ENCODE measurements at places on chromosomes 7 and 10.
A peak's percentile ranks its signal among the peaks of the same experiment; 100 is the strongest.

DNA sequence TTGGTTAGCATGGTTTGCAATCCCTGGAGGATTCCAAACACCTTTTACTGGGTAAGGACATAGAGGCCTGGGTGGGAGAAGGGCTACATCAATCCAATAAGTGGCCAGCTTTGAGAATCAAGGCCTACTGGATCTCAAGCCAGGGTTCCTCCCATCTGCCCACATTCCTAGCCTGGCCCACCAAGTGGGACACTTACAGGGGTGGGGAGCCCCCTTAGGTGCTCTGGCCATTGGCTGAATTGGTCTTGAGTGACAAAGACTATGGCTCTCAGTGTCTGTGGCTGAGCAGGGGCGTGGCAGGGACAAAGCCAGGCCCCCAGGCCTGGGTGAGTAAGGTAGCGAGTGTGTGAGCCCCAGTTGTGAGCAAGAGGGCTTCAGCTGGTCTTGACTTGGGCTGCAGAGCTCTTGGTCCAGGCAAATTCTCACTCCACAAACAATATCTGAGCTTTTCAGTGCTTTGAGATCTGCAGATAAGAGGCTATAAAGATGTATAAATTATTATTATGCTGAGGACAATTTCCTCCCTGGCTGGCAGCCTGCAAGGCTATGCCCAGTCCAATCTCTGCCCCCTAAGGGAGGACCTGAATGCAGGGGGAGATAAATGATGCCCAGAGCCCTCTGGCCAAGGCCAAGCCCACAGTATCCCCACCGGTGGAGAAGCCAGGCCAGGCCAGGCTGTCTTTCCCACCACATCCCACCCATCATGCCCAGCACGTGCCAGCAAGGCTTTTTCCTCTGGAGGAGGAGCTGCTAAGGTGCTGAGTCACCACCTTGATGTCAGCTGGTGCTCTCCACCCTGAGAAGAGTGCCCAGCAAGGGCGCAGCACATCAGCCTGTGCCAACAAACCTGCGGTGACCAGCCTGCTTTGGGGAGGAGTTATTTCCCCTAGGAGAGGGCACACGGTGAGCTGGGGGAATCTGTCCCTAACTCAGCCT lies 80.7 kb upstream of the DUSP5 start:
- H3K27ac ChIP-seq = no peak overlapping the region
- H3K36me3 ChIP-seq = no peaks in the 10 kb centered on the region
- H3K27me3 ChIP-seq = no peaks in the 10 kb centered on the region
- H3K4me3 ChIP-seq = no peak overlapping the region
- DNase-seq = no peak

DNA sequence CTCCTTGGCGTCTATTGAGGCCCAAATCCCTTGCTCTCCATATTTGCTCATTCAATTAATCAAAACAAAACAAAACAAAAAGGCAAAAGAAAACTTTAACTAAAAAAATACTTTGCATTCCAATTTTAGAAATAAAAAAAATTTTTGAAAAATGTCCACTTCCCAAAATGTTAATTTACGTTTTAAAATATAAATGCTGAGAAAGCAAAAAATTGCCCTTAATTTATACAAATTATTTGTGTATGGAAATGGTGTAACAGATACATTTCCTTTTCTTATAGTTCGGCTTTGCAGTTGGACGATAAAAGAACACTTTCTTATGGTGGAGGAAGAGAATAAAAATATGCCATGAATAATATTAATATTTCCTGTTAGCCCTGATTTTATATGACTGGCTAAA lies 652.8 kb upstream of the PFKP start:
- no peak for DNase-seq
- H3K36me3 ChIP-seq = no peaks in the 10 kb centered on the region
- no peaks in the 10 kb centered on the region for H3K27me3 ChIP-seq
- no peak overlapping the region for H3K27ac ChIP-seq
- no peak overlapping the region for H3K4me3 ChIP-seq

DNA sequence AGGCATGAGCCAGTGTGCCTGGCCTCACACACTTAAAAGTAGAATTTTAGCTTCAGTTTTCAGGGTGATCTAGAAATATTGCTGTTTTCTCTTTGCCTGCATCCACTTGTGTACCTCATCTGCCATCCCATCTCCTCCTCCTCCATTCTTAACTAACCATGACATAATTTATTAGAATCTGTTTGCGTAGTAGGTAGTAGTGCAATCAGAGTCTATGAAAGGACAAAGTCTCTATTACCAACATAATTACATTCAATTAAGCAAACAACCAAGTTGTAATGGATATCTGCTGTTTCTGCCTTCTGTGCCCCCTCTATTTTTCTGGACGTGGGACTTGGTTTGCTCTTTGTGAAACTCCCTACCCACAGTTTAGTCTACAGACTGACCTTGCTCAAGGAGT lies 72.9 kb downstream of the CDK14 start:
- no peak overlapping the region for H3K27ac ChIP-seq
- no peak overlapping the region for H3K4me3 ChIP-seq
- H3K36me3 ChIP-seq = no peaks in the 10 kb centered on the region
- DNase-seq = no peak
- no peaks in the 10 kb centered on the region for H3K4me1 ChIP-seq

- H3K27me3 ChIP-seq = no peaks in the 10 kb centered on the region
- no peaks in the 10 kb centered on the region for H3K36me3 ChIP-seq
- H3K4me1 ChIP-seq = no peaks in the 10 kb centered on the region
- no peak overlapping the region for H3K4me3 ChIP-seq
- H3K27ac ChIP-seq = no peak overlapping the region
Observed at GRCh38 chr7:123823898-123824753, 20.8 kb upstream of the HYAL4 start.

GRCh38 chr10:133128126-133129070 lies 31.6 kb upstream of the KNDC1 start:
- H3K4me1 ChIP-seq = no peaks in the 10 kb centered on the region
- no peak overlapping the region for H3K27ac ChIP-seq
- H3K27me3 ChIP-seq = no peaks in the 10 kb centered on the region
- no peak for DNase-seq
- H3K36me3 ChIP-seq = no peaks in the 10 kb centered on the region

- no peaks in the 10 kb centered on the region for H3K27me3 ChIP-seq
- DNase-seq = no peak
- no peaks in the 10 kb centered on the region for H3K36me3 ChIP-seq
- H3K4me1 ChIP-seq = no peaks in the 10 kb centered on the region
- no peak overlapping the region for H3K27ac ChIP-seq
- H3K4me3 ChIP-seq = no peak overlapping the region
Observed at GRCh38 chr7:50739744-50740435, 42.8 kb downstream of the GRB10 start.

- no peaks in the 10 kb centered on the region for H3K27me3 ChIP-seq
- no peak overlapping the region for H3K4me3 ChIP-seq
Observed at GRCh38 chr7:108014215-108014614, 11.3 kb upstream of the LAMB1 start.

DNA sequence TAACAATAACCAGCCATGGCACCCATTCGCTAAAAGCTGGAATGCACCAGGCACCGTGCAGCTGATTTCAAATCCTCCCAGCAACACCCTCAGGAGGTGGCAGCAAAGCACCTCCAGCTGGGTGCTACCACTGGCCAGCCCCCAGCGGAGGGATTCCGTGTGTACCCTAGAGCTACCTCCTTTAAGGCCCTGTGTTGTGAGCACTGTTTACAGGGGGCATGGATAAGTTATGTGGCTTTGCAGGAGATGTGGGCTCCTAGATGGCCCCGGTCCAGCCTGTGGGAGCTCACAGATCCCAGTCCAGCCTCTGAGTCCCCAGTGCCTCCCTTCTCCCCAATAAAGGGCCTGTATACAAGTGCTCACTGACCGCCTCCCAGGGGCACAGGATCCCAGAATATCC lies 27.1 kb downstream of the TNRC18 start:
- no peaks in the 10 kb centered on the region for H3K27me3 ChIP-seq
- H3K36me3 ChIP-seq = peaks cover 21% of the 10 kb centered on the region
- peaks cover 15% of the 10 kb centered on the region for H3K4me1 ChIP-seq
- H3K4me3 ChIP-seq = peak overlapping the region; percentile 63

- no peaks in the 10 kb centered on the region for H3K27me3 ChIP-seq
- H3K36me3 ChIP-seq = no peaks in the 10 kb centered on the region
- DNase-seq = no peak
- H3K4me3 ChIP-seq = no peak overlapping the region
- no peak overlapping the region for H3K27ac ChIP-seq
Observed at GRCh38 chr10:57818522-57818921, 449.2 kb downstream of the IPMK start.

DNA sequence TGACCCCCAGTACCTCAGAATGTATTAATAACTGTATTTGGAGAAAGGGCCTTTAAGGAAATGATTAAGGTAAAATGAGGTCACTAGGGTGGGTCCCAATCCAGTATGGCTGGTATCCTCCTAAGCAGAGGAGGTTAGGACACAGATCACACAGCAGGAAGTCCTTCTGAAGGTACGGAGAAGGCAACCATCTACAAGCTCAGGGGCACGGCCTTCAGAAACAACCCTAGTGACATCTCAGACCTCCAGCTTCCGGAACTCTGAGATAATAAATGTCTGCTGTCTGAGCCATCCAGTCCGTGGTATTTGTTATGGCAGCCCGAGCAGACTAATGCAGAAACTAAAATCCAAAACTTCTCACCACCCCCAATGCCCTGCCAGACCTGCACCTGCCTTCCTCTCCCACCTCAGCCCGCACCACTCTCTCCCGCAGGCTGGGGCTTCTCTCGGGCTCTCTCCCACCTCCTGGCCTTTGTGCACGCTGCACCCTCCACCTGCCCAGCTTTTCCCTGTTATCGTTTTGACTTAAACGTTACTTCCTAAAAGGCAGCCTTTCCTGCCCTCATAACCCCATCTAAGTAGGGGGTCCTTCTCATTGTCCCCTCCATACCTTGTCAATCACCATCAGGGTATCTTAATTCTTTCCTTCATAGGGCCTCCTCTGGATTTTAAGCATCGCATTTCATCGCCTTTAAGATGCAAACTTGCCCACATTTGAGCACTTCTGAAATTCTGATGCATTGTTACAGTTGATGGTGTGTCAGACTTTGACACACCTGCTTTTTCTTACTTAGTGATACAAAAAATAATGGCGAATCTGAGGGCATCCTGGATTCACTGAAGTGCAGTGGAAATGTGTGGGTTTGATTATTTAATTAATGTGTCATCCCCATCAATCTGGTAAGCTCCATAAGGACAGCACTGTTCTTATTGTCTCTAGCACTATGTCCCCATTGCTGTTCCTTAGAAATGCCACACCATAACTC lies 32.2 kb upstream of the AQP1 start:
- peaks cover 25% of the 10 kb centered on the region for H3K36me3 ChIP-seq
- peaks cover 14% of the 10 kb centered on the region for H3K4me1 ChIP-seq
- no peak overlapping the region for H3K27ac ChIP-seq
- no peaks in the 10 kb centered on the region for H3K27me3 ChIP-seq

- no peaks in the 10 kb centered on the region for H3K4me1 ChIP-seq
- H3K27me3 ChIP-seq = no peaks in the 10 kb centered on the region
- H3K36me3 ChIP-seq = no peaks in the 10 kb centered on the region
Observed at GRCh38 chr10:52879091-52879807, 106.7 kb upstream of the MBL2 start.

DNA sequence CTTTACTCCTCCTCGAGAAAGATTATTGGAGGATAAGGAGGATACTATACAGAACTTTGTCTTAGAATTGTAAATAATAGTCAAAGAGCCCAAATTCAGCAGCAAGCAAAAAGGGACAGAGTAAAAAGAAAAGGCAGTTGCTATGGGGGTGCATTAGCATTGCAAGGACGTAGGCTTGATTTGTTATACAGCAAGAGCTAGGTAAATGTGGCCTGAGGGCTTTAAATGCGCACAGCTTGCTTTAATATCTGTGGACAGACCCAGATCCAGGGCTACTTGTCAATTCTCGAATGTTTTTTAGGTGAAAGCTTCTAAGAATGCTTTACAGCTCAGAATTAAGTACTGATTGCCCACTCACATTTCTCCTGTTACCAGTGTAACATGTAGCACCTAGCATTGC lies 58.5 kb downstream of the CELF2 start:
- peaks cover under 1% of the 10 kb centered on the region for H3K4me1 ChIP-seq
- no peak overlapping the region for H3K27ac ChIP-seq
- no peaks in the 10 kb centered on the region for H3K27me3 ChIP-seq
- no peak overlapping the region for H3K4me3 ChIP-seq
- H3K36me3 ChIP-seq = no peaks in the 10 kb centered on the region

GRCh38 chr7:91618776-91619765 lies 261.4 kb downstream of the MTERF1 start:
- H3K4me3 ChIP-seq = no peak overlapping the region
- no peak overlapping the region for H3K27ac ChIP-seq
- no peaks in the 10 kb centered on the region for H3K4me1 ChIP-seq
- H3K27me3 ChIP-seq = no peaks in the 10 kb centered on the region
- no peak for DNase-seq

Measured in thoracic aorta (tissue), 2 donors.